ENCODE measurements at places on chromosomes 2 and 18.

DNA sequence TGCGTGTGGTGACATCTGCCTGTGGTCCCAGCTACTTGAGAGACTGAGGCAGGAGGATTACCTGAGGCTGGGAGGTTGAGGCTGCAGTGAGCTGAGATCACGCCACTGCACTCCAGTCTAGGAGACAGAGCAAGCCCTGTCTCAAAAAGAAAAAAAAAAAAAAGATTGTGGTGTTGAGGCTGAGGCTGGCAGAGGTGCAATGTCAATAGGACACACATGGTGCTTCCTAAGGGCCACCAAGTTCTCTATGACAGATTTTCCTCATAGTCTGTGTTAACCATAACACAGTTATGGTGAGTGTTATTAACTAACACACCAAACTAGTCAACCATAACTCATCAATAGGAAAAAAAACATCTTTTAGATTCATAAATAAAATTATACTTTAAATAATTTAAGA lies 494.4 kb downstream of the TMX3 start:
- no peak for DNase-seq

DNA sequence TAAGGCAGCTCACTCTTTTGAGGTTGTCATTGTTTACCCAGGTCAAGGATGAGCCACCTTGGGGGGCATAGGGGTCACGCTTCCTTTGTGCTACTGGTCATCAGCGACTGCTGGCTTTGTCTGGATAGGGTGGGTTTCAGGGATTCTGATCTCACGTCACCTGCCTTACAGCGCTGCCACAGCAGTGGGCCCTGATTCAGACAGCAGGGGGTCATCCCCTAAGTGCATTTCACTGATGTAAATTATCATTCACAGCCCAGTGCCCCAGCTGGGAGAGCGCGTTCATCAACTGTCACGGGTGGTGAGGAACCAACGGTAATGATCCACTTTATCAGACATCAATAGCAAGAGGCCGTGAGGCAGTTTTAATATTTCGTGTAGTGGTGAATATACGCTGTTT lies 291.2 kb downstream of the NEDD4L start:
- DNase-seq: no peak

- DNase-seq: no peak
Observed at GRCh38 chr2:1818404-1818803, 74.1 kb upstream of the PXDN start.

DNA sequence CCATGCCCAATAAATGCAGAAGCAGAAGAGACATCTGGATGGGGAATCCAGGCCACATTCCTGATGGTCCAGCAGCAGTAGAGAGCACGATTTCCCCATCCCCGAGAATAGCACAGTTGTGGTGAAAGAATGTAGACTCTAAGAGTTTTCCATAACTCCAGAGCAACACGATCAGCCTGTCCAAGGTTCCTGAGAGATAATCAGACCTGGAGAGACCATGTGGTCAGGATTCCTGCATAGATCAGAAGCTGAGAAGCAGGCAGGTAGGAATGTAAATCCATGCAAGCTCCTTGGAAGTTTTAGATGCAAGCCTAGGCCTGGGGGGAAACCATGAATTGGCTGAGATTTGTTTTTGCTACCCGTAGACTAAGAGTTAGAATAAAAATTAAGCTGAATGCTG lies 34.2 kb upstream of the PTPRM start:
- no peak for DNase-seq

DNA sequence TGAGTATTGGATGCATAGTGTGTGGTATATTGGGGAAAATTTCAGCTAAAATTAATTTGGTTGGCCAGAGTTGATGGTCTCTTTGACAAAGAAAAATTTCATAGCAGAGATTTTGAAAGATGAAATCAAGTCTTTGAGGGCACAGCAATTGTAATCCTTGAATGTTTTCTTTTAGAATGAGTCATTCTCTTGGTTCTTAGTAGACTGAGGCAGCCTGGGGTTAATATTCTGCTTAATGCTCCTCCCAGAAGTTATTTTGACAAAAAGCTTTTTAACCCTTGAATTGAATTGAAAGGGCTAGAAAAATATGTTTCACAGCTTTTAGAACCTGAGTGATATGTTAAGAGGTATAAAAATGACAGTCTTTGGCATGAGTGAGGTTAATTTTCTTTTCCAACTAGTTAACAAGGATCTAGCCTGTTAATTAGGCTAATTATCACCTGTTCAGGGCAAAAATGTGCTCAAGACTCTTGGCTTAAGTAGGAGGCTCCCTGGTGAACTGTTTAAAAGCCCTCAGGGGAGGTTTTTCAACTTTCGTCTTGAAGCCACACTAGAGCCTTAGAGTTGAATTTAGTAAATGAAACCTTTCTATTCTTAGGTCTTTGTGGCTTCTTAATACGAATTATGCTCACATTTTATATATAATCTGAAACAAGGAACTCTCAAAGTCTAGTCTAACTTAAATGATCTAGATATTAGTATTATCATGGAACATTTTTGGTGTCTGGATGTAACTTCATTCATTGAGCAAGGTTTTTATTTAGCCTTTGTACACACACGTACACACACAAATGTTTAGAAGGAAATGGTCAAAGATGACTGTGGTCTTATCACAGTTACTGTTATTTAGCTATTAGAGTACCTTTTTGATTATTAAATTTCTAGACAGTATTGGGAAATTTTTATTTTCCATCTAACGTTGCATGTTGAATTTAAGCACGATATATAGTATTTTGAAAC lies 272.5 kb downstream of the ZNF407 start:
- no peak for DNase-seq

DNA sequence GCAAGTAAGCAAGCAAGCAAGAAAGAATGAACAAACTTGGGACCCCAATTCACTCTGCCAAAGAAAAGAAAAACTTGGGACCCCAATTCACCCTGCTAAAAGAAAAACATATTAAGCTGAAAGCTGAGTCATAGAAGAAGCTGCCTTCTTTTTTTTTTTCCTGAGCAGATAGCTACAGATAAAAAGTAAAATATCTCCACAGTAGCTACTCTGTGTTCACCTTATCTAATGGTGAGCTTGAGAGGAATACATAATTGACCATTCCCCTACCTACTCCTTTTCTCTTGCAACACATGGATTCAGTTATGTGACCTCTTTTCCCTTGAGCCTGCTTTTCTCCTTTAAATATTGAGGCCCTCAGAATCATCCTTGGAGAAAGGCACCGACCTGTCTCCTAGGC lies 63.0 kb downstream of the MCFD2 start:
- DNase-seq: no peak

DNA sequence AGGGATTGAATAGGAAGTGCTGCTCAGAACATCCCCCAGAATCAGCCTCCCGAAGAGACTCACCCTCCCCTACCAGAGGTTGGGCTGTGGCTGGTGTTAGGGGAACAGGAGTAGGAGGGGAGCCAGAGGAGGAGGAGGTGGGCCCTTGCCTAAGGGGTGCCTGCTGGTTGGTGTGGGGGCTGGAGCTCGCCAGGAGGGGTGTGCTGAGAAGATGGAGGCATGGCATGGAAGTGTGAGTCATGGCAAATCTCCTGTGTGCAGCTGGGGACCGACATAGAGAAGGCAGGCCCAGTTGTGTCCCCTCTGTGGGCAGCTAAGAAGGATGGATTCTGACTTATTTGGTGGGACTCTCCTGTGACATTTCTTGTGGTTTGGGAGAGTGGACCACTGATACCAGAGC lies 73.7 kb downstream of the DGKD start:
- DNase-seq: no peak

DNA sequence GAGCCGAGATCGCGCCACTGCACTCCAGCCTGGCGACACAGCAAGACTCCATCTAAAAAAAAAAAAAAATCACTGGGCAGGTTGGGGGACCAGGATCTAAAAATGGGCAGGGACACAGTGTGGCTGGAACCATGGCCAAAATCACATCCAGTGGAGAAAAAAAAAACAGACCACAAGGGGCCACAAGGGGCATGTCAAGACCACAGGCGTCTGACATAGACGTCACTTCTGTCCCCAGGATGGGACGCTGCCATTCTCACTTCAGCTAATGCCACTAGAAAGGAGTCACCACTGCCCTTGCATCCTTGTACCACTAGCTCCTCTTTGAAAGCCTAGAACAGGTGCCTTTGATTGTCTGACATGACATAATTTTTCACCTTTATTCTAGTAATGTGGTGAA lies 2.5 kb upstream of the POMC start:
- no peak for DNase-seq

- no peak for DNase-seq
Observed at GRCh38 chr2:159169187-159169586, 117.3 kb downstream of the WDSUB1 start.

- no peak for DNase-seq
Observed at GRCh38 chr2:62293490-62294271, 97.8 kb downstream of the B3GNT2 start.

DNA sequence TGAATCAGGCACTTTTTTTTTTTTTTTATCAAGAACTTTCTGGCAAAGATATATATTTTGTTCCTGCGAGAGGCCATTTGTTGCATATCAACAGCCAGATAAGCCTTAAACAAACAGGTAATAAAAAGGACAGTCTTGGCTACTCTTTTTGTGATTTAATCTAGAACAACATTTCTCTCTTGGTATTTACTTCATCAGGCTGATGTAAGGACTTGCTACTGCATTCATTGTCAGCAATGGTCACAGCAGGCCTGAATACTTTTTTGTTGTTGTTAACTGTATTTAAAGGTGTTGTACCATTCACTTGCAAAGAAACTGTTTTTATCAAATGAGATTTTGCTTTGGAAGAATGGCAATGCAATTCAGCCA lies 683.8 kb downstream of the IRS1 start:
- DNase-seq: no peak

DNA sequence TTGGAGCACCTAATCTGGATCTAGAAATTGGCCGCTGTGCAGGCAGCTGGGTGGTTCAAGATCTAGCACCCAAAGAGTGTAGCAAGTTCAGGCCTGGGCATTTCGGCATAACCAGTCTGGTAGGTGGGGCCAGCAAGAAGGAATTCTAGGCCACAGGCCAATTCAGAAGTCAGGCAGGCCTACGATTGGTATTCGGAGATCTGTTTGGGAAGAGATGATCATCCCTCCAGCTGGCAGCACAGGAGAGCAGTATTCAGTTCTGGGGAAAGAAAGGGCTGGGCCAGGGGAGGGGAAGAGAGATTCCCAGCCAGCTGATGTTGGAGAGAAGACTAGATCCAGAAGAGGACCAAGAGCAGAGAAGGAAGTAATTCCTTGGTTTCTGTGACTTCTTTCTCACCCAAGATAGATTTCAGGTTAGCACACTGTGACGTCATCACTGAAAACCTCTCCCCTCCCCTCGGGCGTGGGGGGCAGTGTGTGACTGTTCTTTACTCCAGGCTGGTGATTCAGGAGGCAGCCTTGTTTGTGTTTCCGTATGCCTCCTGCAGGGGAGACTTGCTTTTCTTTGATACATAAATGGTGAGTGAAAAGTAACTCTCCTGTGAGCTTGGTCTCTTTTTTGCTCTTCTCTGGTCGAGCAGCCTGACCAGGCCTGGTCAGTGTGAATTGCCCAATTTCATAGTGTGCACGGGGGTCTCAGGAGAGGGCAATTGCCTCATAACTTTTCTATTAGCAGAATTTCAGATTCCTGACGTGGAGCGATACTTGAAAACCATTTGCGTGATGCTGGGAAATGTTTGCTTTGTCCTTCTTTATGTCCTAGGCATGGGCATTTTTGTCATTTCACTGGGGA lies 61.1 kb downstream of the MEIS1 start:
- DNase-seq: no peak

- DNase-seq: no peak
Observed at GRCh38 chr2:85269959-85270358, 57.8 kb downstream of the TGOLN2 start.

DNA sequence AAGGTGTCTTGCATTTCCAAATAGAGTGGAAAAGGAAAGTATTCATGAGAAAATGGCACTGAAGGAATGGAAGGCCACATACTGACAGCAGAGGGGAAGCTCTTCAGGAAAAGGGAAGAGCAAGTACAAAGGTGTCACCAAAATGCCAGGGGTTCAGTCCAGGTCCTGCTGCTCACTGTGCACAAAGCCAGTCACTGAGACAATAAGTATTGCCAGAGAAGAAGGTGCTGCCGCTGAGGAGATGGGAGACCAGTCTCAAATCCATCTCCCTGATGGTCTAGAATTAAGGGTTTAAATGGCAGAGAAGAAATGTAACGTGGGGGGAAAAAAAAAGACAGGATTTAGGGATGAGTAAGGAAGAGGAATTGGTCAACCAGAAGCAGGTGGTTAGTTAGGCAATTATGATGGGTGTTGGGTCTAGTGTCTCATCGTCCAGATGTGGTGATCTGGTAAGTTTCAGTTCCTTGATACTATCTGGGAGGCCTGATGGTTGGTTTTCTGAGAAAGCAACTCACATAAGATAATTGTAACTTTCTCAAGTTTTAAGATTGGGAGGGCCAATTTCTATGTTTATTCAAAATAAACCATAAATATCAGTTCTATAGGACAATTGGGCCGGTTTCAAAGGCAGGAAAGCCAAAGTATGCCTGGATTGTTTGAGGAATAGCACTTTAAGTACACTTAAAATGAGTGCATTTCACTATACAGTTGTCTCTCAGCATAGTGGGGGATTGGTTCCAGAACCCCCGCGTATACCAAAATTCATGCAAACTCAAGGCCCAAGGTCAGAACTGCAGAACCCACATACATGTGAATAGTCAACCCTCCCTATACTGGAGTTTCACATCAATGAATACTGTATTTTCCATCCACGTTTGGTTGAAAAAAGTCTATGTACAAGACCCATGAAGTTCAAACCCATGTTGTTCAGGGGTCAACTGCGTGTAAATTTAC lies 109.1 kb upstream of the DNAJC10 start:
- no peak for DNase-seq

GRCh38 chr2:205869439-205869838 lies 187.1 kb downstream of the NRP2 start:
- no peak for DNase-seq

- no peak for DNase-seq
Observed at GRCh38 chr2:17620841-17621240, 80.3 kb downstream of the VSNL1 start.

GRCh38 chr2:237563816-237564215 lies 2.6 kb upstream of the PRLH start:
- DNase-seq: no peak

- DNase-seq: no peak
Observed at GRCh38 chr2:46171996-46172546, 125.1 kb upstream of the EPAS1 start.

GRCh38 chr18:63892566-63892965 lies 5.1 kb downstream of the SERPINB2 start:
- no peak for DNase-seq

DNA sequence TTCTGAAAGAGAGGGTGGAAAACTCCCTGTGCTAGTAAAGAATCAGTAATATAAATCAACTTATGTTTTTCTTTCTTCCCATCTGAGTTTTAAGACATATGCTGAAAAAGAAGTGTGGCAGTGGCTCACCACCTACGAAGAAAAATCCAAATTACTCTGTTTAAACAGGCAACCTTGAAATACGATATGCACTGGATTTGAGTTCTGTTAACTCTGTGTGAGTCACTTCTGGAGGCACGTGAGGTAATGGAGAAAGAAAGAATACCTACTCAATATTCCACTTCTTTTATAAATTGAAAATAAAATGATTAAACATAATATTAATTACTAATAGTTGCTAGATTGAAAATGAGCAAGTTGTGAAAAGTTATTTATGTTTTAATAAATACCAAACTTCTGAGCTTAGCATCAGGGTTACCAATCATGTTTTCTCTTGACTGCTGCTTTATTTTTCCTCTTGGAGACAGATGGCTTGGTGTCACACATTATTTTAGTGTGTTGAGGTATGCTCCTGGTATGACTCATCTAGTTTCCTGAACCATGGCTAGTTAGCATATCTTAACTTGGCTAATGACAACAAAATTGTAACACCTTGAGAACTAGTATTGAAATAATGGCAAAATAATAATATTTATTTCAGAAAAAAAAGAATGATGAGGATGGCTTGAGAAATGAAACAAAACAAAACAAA lies 1705.5 kb upstream of the PIK3C3 start:
- no peak for DNase-seq

- DNase-seq: no peak
Observed at GRCh38 chr2:119649364-119649917, 29.6 kb upstream of the TMEM177 start.

Data from activated CD8-positive, alpha-beta T cell treated with anti-CD3 and anti-CD28 coated beads for 36 hours (primary cell).